ENCODE measurements at places on chromosomes 6 and 20.

GRCh38 chr6:79081663-79082062 is 3.6 kb upstream of the PHIP start:
- no peak overlapping the region for H3K27ac ChIP-seq
- H3K27me3 ChIP-seq, result no peaks in the 10 kb centered on the region
- H3K4me1 ChIP-seq, result peaks cover 12% of the 10 kb centered on the region
- H3K4me3 ChIP-seq, result no peak overlapping the region
- peaks cover 2% of the 10 kb centered on the region for H3K36me3 ChIP-seq

GRCh38 chr6:18280084-18280483 is 15.8 kb upstream of the DEK start:
- DNase-seq, result no peak
- peaks cover 31% of the 10 kb centered on the region for H3K4me1 ChIP-seq
- no peak overlapping the region for H3K27ac ChIP-seq

GRCh38 chr6:158764926-158765325 is 54.2 kb downstream of the EZR start:
- peaks cover 33% of the 10 kb centered on the region for H3K36me3 ChIP-seq
- no peak overlapping the region for H3K4me3 ChIP-seq
- H3K4me1 ChIP-seq, result no peaks in the 10 kb centered on the region
- H3K27ac ChIP-seq, result no peak overlapping the region
- peak; percentile 59 for DNase-seq

DNA sequence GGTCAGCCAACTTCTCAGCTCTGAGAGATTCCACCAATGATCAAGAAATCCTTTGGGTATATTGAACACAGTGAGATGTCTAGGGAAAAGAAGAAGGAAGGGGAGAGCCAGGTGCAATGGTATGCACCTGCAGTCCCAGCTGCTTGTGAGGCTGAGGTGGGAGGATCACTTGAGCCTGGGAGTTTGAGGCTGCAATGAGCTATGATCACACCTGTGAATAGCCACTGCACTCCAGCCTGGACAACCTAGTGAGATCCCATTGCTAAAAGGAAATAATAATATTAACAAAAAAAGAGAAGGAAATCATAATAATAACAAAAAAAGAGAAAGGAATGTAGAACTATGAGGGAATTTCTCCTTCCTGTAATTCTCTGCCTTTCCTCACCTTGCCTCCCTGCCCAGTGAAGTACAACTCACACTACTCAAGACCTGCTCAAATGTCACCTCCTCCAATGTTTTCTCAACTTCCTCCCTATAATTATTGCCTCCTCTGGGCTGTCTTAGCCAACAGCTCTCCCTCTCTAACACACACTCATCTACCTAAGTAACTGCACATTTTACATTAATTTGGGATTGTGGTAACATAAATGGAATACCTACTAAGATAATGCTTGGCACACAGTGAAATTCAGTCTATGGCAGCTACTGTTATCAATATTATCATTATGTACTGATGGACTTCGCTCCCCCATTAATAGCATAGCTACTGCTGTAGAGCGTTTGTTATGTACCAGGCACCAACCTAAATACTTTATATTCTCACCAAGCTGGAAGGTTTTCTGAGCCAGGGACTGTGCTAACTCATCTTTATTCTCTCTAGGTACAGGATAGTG is 103.6 kb downstream of the KIF13A start:
- H3K27me3 ChIP-seq, result no peaks in the 10 kb centered on the region
- no peaks in the 10 kb centered on the region for H3K36me3 ChIP-seq
- H3K4me3 ChIP-seq, result no peak overlapping the region
- DNase-seq, result no peak

- H3K36me3 ChIP-seq, result peaks cover 2% of the 10 kb centered on the region
- no peak overlapping the region for H3K27ac ChIP-seq
- H3K4me1 ChIP-seq, result peaks cover 66% of the 10 kb centered on the region
- H3K4me3 ChIP-seq, result no peak overlapping the region
- DNase-seq, result no peak
Measured at GRCh38 chr20:2136275-2136674, 34.6 kb downstream of the STK35 start.

GRCh38 chr20:23145281-23145700 is 59.2 kb upstream of the CD93 start:
- H3K4me1 ChIP-seq, result peaks cover 69% of the 10 kb centered on the region
- H3K4me3 ChIP-seq, result no peak overlapping the region
- no peaks in the 10 kb centered on the region for H3K36me3 ChIP-seq
- no peaks in the 10 kb centered on the region for H3K27me3 ChIP-seq
- peak overlapping the region; percentile 94 for H3K27ac ChIP-seq

DNA sequence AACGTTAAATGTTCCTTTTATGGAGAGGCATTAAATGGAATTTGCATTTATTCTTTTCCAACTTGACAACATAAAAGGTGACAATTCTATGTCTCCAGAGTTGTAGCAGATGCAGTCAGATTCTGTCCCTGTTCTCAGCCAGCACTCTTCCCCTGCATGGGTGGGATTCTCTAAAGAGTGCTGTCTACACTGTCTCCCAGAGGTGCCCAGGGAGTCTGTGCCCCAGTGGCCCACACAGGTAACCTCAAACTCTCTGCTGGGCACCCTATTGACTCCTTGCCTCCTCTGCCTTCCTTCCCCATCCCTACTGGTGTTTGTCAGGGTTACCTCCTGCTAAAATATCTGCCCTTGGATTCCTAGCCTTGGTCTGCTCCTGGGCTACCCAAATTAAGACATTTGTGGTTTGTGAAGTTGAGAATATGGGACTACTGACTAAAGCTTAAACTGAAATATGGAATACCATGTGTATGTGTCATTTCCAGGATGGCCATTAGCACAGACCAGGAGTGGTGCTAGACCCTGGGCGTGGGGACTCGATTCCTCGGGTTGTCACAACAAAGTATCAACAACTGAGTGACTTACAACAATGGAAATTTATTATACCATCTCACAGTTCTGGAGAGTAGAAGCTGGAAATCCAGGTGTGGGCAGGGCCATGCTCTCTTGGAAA is 284.7 kb downstream of the CDH26 start:
- H3K36me3 ChIP-seq, result no peaks in the 10 kb centered on the region
- H3K4me1 ChIP-seq, result no peaks in the 10 kb centered on the region
- no peaks in the 10 kb centered on the region for H3K27me3 ChIP-seq
- H3K27ac ChIP-seq, result no peak overlapping the region
- H3K4me3 ChIP-seq, result no peak overlapping the region

GRCh38 chr6:111824608-111825337 is 48.5 kb downstream of the FYN start:
- no peaks in the 10 kb centered on the region for H3K36me3 ChIP-seq
- peaks cover 43% of the 10 kb centered on the region for H3K4me1 ChIP-seq
- H3K27me3 ChIP-seq, result no peaks in the 10 kb centered on the region
- DNase-seq, result no peak
- no peak overlapping the region for H3K4me3 ChIP-seq
- peak overlapping the region; percentile 90 for H3K27ac ChIP-seq

GRCh38 chr6:87870556-87870955 is 168.5 kb upstream of the AKIRIN2 start:
- no peaks in the 10 kb centered on the region for H3K36me3 ChIP-seq
- no peak overlapping the region for H3K4me3 ChIP-seq
- peaks cover 39% of the 10 kb centered on the region for H3K27me3 ChIP-seq
- DNase-seq, result no peak

GRCh38 chr20:64108731-64109681 is 1.6 kb upstream of the NPBWR2 start:
- H3K4me3 ChIP-seq, result no peak overlapping the region
- no peaks in the 10 kb centered on the region for H3K36me3 ChIP-seq
- H3K4me1 ChIP-seq, result no peaks in the 10 kb centered on the region
- H3K27ac ChIP-seq, result no peak overlapping the region
- peak; percentile 79 for DNase-seq

DNA sequence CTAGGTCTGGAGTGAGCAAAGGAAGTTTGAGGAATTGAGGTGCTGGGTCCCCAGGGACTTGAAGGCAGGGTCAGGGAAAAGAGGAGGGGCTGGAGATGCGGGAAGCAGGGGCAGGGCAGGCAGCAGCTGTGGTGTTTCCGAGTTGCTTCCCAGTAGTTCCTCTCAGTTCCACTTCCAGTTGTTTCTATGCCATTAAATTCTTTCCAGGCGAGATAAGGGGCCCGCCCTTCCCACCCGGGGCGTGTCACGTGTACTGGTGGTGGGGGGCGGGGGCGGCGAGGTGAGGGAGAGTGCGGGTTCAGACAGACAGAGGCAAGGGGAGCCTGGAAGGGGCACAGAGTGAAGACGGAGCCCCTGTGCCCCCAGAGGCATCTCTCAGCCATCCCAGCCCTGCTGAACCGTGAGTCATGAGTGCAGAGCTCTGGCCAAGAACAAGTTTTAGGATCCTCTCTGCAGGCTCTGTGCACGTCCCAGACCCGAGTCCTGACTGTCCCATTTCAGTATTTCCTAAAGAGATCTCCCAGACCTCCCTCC is 977 bp downstream of the TNXB start:
- DNase-seq, result no peak
- H3K27ac ChIP-seq, result peak overlapping the region; percentile 58
- H3K36me3 ChIP-seq, result no peaks in the 10 kb centered on the region
- H3K27me3 ChIP-seq, result peaks cover 21% of the 10 kb centered on the region
- H3K4me3 ChIP-seq, result peak overlapping the region; percentile 56

All from chondrocyte (in vitro differentiated cells).